ENCODE measurements at places on chromosomes 1 and 21.

GRCh38 chr21:45970674-45971615, 10.6 kb upstream of the COL6A1 start:
- peak; percentile 85 for DNase-seq

- no peak for DNase-seq
These were observed 251.9 kb upstream of the LRRC7 start for GRCh38 chr1:69315823-69316222.

DNA sequence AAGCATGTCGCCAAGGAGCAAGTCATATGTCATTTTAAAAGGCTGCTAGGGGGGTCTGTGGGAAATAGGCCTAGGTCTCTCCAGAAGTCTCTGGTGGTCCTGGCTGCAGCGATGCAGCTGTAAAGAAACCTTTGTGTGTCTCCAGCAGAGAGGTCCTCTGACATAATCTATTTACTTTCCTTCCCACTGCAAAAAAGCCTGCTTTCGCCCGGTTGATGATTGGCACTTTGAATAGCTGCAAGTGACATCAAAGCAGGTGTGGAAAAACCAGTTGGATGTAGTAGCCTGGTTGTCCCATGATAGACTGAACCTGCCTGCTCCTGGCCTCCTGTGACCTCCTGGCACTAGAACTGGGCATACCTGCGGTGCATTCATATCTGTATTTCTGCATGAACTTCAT, 13.8 kb downstream of the RASSF5 start:
- DNase-seq, result no peak

GRCh38 chr1:214840356-214840755, 237.4 kb downstream of the CENPF start:
- no peak for DNase-seq

GRCh38 chr1:9651565-9652378, at the start of gene PIK3CD:
PIK3CD (plus strand) TSS chr1:9651731; CDS start chr1:9710456, 58,725 bp downstream.
- peak; percentile 75 for DNase-seq

- no peak for DNase-seq
These were observed 664.4 kb downstream of the LMO4 start for GRCh38 chr1:87993051-87993450.

DNA sequence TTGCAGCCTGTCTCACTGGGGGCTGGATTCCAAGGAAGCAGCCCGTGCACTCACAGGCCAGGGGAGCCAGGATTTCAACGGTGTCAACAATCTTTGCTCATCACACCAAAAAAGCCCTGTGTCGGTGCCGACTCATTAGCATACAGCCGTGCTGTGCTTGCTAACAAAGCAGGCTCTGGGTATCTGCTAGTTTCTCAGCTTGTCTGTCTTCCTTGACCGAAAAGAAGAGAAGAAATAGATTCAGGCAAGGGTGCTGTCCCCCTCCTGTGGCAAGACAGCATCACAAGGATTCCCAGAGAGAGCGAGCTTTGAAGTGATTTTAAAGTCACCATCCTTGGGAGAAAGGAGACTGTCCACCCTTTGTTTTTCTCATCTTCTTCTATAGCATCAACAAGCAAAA, 214.7 kb downstream of the SDCCAG8 start:
- no peak for DNase-seq

- no peak for DNase-seq
These were observed 383.0 kb upstream of the PTBP2 start for GRCh38 chr1:96338622-96339021.

DNA sequence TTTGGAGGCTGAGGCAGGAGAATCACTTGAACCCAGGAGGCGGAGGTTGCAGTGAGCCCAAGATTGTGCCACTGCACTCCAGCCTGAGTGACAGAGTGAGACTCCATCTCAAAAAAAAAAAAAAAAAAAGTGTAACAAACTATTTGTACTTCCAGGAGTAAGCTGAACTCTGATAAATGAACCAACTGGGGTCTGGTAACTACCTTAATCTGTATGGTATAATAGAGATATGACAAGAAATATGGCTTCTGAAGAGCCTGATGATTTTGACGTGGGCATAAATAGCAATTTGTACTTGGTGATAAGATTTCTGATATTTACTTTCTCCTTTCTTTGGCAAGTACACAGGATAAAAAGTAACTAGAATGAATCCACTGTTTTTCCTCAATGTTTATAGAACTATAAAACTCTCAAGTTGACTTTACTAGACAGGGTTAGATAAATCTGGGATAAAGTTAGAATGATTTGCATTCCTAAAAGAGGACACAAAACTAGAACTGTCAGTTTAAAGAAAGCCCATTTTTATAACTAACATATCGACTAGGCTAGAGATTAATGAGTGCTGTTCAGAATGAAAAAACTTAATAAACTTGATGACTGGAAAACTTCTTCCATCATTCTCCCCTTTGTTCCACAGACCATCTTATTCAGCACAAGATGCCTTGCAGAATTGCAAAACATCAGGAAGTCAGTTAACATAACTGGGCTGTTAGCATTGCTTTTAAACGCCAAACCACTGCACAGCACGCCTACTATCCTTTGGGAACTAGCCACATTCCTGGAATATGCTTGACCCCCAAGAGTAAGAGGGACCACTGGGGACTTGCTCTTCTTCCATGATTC, 51.5 kb upstream of the EDARADD start:
- no peak for DNase-seq

- no peak for DNase-seq
These were observed 94.8 kb downstream of the CRB1 start for GRCh38 chr1:197362871-197363270.

DNA sequence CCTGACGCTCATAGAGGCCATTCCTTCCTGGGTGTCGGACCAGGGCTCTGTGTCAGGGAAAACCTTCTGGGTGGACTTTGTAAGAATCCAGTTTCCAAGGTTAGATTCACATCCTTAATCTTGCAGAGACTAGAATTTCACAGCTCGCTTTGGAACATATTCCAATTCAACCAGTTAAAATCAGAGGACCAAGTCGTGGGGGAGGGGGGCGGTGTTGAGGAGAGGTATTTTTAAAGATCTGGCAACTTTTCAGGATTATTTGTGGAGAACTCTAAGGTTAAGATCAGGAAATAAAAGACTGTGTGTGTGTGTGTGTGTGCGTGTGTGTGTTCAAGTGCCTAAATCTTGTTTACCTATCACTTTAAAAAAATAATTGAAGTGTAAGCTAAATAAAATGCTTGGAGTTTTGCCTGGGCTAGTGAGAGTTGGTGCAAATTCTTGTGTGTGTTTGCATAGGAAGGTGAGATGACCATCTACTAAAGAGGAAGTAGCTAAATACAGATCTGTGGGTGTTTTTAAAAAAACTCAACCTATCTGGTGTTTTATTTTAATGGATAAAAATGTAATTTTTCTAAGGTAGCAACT, 21.8 kb downstream of the TENT5C start:
- DNase-seq, result no peak

DNA sequence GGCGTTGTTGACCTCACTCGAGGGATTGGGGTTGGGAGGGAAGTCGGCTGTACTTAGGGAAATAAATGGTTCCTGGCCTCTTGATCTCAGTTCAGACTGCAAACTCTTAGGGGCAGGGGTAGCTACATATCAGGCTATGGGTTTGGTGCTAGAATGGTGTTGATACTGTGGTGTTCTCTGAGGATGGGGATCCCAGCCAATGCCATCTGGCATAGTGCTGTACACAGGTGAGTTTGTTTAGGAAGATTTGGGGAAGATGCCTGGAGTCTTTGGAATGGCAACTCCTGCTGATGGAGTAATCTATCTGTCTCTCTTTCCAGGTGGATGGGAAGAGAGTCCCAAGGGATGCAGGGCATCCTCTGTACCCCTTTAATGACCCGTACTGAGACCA, 14.3 kb upstream of the NASP start:
- no peak for DNase-seq

GRCh38 chr1:214028649-214029406, 41.1 kb downstream of the PROX1 start:
- no peak for DNase-seq

DNA sequence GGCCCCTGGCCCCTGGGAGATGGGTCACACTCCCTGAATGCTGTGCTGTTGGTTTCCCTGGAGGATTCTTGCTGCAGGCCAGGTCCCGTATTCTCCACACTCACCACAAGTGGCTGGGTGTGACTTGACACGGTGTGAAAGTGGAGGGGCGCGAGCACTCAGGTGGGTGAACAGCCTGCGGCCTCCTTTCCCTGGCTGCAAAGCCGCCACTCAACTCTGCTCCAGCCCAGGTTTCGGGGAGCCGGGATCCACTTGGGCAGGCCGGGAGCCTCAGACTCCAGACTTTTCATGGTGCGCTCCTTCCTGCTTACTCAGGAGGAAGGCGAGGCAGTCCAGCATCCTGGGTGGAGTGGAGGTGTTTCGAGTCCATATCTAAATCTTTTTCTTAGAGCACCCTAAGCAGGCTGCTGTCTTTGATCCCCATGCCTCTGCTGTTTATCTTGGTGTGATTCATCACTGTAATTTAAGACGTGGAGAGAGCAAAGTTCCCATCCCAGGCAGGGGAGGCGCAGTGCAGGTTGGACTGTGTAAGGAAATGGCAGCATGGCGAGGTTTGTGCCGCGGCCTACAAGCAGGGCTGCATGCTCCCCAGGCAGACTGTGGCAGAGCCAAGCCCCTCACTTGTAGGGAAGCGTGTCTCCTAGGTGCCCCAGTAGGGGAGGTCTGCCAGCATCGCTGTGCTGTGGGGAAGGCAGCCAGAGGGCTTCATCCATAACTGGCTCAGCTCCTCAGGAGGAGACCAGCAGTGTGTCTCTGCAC, 29.6 kb downstream of the VANGL1 start:
- DNase-seq, result peak; percentile 28

GRCh38 chr1:47181095-47181954, 8.5 kb downstream of the PDZK1IP1 start:
- no peak for DNase-seq

GRCh38 chr21:40846587-40847411, at the start of gene DSCAM:
DSCAM (minus strand) TSS chr21:40847158; CDS start chr21:40846661, 497 bp downstream.
- peak; percentile 60 for DNase-seq

DNA sequence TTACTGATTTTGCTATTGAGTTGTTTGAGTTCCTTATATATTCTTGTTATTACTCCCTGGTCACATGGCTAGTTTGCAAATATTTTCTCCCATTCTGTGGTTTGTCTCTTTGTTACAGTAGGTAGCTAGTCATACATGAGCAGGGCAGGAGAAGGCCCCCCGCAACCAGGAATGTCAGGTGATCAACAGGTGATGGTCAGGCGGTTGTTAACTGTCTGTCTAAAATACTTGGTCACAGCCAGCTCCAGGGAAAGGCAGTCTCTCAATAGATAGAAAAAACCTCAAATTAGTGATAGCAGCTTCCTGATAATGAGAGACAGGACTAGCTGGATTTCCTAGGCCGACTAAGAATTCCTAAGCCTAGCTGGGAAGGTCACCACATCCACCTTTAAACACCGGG, 217.9 kb downstream of the RHOU start:
- DNase-seq, result no peak

Data from nephron progenitor cell (in vitro differentiated cells).